MM.1S (cell line): ENCODE measurements at places on chromosomes 1 and 21.

DNA sequence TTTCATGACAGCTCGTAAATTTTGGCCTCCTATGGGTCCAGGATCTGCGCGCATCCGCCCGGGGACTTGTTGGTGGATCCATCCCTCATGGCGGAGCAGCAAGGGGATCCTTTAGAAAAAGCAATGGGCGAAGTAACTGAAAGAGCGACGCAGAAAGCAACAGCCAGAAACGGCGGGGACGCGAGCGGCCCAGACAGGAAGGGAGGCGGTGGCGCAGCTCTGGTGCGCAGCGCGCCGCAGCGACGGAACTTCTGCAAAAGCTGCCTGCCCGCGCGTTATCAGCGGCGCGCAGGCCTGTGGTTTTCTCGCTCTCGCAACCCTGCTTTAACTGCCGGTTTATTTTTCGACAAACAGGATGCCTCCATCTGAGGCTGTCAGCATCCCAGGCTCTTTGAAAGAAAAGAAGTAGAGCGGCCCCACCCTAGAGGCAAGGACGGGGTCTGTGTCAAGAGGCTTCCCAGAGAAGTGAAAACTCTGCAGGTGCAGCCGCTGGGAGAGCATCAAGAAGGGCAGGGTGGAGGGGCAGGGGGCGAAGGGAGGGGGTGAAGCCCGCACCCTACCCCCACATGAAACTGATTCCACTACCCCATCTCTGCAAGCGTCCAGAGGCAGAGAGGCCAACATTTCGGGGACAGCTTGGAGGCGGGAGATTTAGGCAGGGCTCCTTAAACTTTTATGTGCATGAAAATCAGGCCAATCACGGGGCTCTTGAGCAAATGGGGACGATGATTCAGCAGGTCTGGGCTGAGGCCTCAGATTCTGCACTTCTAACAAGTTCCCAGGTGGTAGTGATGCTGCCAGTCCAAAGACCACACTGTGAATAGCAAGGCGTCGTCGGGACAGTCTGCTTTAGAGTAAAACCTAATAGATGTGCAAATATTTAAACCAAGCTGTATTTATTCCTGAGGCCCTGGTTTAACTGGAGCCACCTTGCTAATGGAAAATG, 22.2 kb downstream of the RUNX1 start:
- DNase-seq, result peak; percentile 98

DNA sequence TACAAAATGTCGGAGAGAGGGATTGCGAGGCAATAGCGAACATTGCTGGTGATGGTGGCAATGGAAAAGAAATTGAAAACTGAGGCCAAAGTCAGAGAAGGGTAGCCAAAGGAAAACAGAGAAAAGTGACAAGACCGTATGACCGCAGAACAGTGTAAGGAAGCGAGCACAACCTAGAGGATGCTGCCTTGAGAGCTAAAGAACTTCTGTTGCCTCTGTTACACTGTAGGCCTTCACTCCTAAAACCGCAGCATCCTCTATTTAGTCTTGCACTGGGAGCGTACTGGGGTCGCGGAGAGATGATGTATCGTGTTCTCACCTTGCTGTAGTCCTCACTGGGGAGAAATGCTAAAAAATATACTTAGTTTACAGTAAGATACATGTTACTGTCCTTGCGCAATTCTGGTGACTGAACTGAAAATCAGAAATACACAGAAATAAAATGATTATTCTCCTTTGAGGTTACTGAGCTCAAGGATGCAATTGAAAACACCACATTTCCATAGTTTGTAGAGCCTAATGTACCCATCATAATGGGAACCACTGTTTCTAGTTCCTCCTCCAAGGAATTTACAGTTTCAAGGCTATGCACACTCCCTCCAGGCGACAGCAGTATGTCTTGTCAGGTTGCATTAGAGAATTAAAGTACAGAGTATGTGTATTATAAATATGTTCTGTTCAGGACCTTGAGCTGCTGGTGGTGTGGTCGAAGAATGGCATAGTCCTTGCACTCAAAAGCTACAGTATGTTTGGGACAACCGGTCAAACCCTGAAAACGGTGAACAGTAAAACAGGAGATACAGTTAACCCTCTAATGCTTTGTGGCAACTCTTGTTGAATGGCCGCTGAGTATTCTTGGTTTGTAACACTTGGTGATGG, 1.3 kb downstream of the NEK7 start:
- peak; percentile 45 for DNase-seq

GRCh38 chr1:150966011-150966410, 8.6 kb downstream of the CERS2 start:
- DNase-seq, result no peak

GRCh38 chr1:184422490-184423233, 35.8 kb downstream of the C1orf21 start:
- no peak for DNase-seq

DNA sequence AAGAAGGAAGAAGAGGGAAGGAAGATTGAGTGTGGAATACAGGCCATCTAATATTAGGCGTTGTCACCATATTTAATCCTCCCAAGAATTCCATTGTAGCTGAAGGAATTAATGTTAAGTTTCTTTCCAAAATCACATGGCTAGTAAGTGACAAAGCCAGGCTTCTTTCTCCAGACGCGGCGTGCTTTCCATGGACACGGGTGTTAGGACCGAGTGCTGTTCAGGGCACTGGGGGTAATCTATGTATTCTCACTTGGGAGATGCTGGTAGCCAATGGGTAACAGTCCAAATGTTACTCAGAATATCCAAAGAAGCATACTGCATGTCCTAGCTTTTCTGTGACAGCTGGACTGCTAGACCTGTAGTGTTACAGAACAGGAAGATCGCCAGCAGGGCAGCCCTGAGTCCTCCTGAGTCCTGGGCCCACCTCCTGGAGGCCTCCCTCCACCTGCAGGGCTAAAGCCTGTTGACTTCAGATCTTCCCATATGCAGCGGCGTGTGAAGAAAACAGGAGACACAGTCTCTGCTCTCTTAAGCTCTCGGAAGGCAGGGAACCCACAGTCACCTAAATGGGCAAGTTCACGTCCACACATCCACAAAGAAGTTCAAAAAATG, 5.3 kb downstream of the IGSF9 start:
- no peak for DNase-seq

- DNase-seq, result no peak
Measured at GRCh38 chr1:39238476-39238875, 34.0 kb downstream of the MACF1 start.

GRCh38 chr1:41359211-41360073, 1.8 kb upstream of the FOXO6 start:
- no peak for DNase-seq

GRCh38 chr1:27577504-27578188, 26.3 kb downstream of the AHDC1 start:
- DNase-seq, result no peak

- no peak for DNase-seq
Measured at GRCh38 chr21:33478182-33478581, 1.6 kb downstream of the TMEM50B start.

GRCh38 chr1:42777852-42778251, 6.9 kb upstream of the TMEM269 start:
- DNase-seq, result peak; percentile 24

- DNase-seq, result no peak
Measured at GRCh38 chr1:202836623-202837403, 26.1 kb downstream of the PCAT6 start.

GRCh38 chr1:247337250-247337746, 5.6 kb upstream of the ZNF496 start:
- no peak for DNase-seq

DNA sequence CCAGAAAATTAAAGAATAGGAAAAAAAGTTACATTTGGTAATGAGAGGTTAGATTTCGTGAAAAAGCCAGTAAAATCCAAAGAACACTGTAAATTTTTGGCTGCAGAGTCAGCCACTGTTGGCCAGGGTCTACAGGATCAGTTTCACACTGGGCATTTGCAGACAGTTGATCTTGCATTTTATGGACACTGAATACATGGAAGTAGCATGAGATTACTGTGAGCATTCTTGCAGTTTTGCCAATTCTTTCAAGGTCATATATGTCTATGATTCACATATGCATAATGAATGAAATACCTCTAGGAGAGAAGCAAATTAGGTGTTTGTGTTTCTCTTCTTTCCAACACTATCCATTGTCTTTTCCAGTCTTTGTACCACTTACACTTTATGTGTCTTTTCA, 200.8 kb upstream of the DPYD start:
- no peak for DNase-seq

DNA sequence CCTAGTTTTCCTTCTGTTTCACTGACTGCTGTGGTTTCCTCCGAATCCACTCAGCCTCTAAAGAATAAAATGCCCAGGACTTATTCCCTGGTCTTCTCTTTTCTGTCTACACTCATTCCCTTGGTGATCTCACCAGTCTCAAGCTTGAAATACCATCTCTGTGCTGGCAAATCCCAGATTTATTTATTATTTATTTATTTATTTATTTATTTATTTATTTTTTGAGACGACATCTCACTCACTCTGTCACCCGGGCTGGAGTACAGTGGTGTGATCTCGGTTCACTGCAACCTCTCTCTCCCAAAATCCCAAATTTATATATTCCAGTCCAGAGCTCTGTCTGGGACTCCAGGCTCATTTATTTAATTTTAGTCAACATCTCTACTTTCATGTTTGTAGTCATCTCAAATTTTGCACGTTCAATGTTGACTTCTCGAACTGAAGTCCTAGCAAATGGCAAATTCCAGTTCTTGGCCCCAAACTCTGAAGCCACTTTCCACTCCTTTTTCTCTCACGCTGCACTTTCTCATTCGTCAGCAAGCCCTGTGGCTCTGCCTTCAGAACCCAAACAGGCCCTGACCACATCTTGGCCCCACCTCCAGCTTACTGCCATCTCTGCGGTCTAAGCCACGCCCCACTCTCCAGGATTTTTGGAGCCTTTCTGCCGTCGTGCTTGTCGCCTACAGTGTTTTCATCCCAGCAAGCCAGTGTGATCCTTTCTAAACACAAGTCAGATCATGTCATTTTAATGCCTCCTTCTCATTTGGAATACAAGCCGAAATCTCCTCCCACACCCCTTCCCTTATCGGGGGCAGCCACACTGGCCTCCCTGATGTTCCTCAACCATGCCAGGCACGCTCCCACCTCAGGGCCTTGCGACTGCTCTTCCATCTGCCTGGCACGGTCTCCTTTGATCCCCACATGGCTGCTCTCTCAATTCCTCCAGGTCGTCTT, 14.2 kb upstream of the TENT5B start:
- DNase-seq, result peak; percentile 28

DNA sequence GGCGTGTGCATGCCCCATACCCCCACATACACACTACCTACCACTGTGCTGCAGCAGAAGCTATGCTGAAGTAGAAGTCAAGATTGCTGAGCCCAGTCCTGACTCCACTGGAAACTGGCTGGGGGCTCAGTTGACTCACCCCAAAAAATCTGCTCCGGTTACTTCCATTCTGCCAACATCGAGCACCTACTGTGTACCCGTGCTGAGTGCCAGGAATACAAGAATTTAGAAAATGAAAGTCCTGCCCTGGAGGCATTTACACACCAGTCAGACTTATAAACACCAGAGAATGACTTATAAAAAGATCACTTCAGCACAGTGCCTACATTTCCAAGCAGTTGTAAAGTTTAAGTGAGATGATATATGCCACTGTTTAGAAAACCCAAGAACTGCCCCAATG, 99.1 kb downstream of the NMNAT2 start:
- DNase-seq, result no peak

GRCh38 chr21:27062443-27062842, 95.6 kb upstream of the ADAMTS5 start:
- DNase-seq, result no peak

GRCh38 chr1:183365093-183365492, 53.1 kb downstream of the NMNAT2 start:
- DNase-seq, result no peak

- no peak for DNase-seq
Measured at GRCh38 chr1:29471487-29472313, 235.4 kb downstream of the PTPRU start.

DNA sequence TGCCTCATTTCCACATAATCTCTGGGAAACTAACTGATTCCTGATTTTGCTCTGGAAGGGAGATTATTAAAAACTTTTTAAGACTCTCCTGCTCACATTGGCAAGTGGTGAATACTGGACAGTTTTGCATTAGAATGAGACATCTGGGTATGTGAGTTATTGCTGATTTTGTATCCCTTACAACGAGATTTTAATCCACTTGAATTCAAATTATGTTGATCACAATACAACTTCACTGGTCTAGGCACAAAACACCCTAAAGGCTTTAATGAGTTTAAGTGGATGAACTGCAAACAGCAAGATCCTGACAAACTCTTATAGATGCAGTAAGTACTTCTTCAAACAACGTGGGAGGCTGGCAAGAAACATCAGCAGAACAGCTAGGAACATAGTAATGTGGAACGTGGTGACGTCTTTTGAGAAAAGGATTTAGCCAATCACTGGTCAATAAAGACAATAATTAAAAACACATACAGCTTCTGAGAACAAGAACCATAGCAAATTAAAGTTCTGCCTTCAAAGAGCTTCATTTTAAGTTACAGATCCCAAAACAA, 10.2 kb upstream of the LYPLAL1 start:
- DNase-seq, result no peak

DNA sequence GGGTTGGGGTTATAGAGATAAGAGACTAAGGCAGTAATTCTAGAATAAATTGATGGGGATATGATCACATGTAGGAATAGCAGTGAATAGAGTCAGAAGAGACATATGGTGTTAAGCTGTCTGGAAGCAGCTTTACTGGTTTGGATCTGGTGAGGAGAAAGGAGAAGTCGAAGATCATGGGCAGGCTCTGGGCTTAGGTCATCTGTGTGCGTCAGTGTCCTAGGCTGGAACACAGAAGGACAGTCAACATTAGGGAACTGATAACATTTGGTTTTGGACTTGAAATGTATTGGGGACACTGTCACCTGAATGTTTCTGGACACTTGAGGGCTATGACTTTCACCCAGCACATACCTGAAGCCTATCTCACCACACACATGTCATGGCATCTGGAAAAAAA, 13.9 kb upstream of the GRIK1 start:
- no peak for DNase-seq

DNA sequence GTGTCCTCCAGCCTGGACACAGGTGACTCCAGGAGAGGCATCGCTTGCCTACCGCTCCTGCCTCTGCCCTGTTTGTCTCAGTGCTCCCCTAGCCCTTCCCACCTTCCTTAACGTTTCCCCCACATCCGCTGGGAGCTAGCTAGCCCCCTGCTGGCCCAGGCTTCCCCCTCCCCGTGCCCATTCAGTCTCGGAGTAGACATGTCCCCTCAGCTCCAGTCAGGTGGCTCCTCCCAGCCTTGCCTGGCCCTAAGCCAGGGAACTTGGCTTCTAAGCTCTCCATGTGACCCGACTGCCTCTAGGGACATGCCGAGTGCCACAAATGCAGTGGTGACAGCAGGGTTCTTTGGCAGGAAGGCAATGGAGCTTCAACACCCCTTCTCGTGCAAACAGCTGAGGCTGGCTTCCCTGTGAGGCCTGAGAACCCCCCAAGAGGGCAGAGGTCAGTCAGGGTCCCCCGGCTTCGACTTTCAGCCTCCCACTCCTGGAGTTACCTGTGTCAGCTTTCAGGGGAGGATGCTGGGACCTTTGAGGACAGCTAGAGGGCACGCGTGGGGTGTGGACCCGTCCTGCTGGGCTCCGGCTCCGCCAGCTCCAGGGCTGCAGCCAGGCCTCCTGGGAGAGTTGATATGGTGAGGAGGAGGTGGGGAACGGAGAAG, 16.2 kb downstream of the DRAXIN start:
- DNase-seq, result no peak

- no peak for DNase-seq
Measured at GRCh38 chr1:3630914-3631313, 6.1 kb downstream of the TPRG1L start.
